ENCODE measurements at places on chromosomes 5 and 9. TPM values are rescaled to one million over a fixed set of nuclear protein-coding genes. Genes with fewer than 3 reads are reported as not detected.

CARTPT gene
- total RNA-seq: 2.3 TPM

MCTP1 gene
- 30.7 TPM for total RNA-seq

RECK gene
- 9.0 TPM for total RNA-seq

RASGEF1C gene
- 8.5 TPM for total RNA-seq

NMUR2 gene
- total RNA-seq: not detected

GHR gene
- 6.0 TPM for total RNA-seq

FBP2 gene
- total RNA-seq: 0.23 TPM

GABRA1 gene
- total RNA-seq: 76.6 TPM

ECSCR gene
- total RNA-seq: 11.3 TPM

SGCD gene
- total RNA-seq: 12.5 TPM

CER1 gene
- 0.69 TPM for total RNA-seq

EPB41L4B gene
- total RNA-seq: 19.8 TPM

GLRA1 gene
- total RNA-seq: 5.5 TPM

THBS4 gene
- total RNA-seq: 11.8 TPM

PCDHGB7 gene
- 18.2 TPM for total RNA-seq

CCT5 gene
- 259 TPM for total RNA-seq

SPAAR gene
- 0.46 TPM for total RNA-seq

LRRC19 gene
- total RNA-seq: not detected

ADGRD2 gene
- total RNA-seq: 0.46 TPM

IFNB1 gene
- total RNA-seq: not detected

ACTBL2 gene
- not detected for total RNA-seq

IRX2 gene
- 5.1 TPM for total RNA-seq

MEF2C gene
- 104 TPM for total RNA-seq

BTNL3 gene
- total RNA-seq: not detected

KCNT1 gene
- 12.2 TPM for total RNA-seq

PCDHB13 gene
- total RNA-seq: 10.8 TPM

BAAT gene
- 0.23 TPM for total RNA-seq

ARID3C gene
- total RNA-seq: 0.69 TPM

PAM gene
- 218 TPM for total RNA-seq

Data from diencephalon (tissue), 1 donor.